Brain pericyte (primary cell): ENCODE measurements at places on chromosomes 11 and 22.
A peak's percentile ranks its signal among the peaks of the same experiment; 100 is the strongest.

DNA sequence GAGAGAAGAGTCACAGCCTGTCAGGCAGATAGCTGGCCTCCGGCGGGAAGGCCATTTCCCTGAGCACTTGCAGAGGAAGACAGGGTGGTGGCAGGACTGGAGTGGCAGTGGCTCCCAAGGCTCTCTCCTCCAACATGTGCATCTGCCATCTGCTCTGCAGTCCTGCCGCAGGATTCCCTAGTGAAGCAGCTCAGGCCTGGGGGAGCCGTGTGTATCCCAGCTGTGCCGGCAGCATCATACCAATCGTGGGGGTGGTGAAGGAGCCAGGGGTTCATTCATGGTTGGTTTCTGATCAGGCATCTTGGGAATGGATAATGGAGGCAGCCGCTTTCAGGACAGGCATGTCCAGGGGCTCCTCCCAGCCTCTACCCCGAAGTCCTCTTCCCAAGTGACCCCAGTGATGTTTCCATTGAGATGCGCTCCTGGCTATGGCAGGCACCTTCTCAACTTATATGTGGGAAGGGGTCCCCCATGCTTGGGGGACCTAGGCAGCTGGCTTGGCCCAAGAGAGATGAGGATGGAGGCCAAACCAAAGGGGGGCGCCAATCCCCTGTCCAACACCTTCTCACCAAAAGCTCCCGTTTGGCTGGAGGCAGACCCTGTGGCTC, 6.1 kb downstream of the TAGLN start:
- no peak for DNase-seq

- DNase-seq = no peak
Observed at GRCh38 chr11:27184458-27185312, 144.1 kb downstream of the BBOX1 start.

DNA sequence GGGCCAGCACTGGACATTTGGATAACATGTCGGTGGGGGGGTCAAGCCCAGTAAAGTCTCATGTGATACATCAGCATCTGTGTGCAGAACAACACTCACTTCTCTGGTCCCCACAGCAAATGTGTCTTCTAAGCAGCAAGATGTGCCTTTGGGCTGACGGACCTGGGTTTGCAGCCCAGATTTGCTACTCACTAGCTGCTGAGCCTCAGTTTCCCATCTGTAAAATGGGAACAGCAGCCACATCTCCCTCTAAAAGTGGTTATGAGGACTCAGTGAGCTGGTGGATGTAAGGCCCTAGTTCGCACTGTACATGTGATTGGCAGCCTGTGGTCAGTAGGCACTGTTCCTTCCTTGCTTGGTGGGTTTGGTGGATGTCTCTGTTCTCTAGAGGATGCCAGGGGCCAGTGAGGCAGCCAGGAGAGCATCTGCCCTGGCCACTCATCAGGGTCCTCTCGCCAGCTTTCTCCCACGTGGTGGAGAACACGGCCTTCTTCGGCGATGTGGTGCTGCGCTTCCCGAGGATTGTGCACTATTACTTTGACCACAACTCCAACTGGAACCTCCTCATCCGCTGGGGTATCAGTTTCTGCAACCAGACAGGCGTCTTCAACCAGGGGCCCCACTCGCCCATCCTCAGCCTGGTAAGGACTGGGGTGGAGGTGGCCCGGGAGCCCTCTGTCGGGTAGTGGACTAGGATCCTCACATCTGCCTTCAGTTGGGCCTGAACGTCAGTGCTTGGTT, 12.5 kb downstream of the CCDC134 start:
- DNase-seq = no peak

DNA sequence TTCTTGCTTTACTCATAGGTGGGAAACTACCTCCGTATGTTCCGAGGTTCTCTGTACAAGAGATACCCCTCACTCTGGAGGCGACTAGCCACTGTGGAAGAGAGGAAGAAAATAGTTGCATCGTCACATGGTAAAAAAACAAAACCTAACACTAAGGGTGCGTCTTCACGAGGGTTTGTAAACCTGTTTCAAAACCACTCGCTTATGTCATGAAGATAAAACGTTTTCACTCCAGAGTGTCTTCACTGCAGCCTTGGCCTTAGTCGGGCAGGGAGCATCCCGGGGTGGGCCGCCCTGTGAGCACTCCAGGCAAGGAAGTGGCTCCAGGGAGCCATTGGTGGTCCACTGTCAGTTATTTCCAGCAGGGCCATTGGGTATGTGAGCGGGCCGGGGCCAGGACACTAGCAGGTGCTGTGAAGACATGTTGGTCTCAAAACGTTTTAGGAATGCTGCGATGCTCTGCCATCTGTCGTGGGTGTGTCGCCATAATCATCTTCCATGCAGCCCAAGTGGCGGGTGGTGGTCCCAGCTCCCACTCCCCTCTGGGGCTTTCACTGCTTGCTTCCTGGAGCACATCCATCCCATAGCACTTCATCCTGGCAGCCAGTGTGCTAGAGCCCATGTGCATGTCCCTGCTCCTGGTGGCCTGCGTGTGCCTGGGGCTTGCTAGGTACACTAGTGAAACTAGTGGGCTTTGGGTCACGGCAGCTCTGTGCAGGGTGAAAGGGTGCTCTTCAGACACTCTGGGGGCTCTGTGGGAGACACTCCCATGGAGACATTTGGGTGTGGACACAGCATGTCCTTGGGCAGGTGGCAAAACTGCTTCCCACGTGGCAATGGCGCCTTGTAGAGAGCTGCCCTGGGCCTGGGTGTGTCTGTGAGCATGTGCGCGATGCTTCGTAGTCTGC, 5.2 kb downstream of the SMARCB1 start:
- no peak for DNase-seq

DNA sequence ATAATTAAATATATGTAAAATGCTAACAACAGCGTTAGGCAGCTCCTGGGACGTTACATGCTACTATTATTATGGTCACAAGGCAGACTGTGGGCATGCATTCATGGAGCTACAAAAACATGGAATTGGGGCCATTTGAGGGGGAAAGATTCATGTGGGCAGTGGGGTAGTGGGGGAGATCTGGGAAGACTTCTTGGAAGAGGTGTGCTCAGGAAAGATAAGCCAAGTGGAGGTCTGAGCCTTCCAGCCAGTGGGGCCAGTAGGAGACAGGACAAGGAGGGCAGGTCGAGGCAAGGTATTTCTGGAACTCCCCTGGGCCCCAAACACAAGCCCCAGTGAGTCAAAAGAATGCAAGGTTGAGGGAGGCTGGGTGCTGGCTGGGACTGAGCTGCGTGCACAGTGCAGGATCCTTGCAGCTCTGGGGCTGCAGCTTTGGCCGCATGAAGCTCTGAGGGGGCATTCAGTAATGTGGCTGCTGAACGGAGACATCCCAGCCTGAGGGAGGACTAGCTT, 35.4 kb downstream of the CYTH4 start:
- no peak for DNase-seq

DNA sequence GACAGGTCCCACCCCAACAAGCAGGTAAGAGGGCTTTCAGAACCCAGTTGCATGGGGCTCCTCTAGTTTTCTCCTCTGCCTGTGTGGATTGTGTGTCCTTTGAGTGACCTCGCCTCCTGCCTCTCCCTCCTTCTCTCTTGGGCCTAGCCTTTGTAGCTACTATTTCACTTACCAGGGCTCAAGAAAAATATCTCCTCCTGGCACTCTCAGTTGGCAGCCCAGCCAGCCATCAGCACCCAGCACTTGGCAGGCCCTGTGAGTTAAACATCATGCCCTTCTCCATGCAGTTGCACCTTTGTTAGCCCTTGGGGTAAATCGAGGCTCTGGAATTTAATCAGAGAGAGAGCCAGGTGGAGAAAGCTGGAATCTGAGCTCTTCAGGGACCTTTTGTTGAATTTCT, 35.4 kb upstream of the SORL1-AS1 start:
- DNase-seq = no peak

- DNase-seq = no peak
Observed at GRCh38 chr11:107962181-107962580, 33.9 kb downstream of the RAB39A start.

GRCh38 chr11:94129512-94130297, 1.1 kb downstream of the PANX1 start:
- DNase-seq = no peak

- DNase-seq = no peak
Observed at GRCh38 chr11:66115638-66116301, 45.7 kb downstream of the PACS1 start.

DNA sequence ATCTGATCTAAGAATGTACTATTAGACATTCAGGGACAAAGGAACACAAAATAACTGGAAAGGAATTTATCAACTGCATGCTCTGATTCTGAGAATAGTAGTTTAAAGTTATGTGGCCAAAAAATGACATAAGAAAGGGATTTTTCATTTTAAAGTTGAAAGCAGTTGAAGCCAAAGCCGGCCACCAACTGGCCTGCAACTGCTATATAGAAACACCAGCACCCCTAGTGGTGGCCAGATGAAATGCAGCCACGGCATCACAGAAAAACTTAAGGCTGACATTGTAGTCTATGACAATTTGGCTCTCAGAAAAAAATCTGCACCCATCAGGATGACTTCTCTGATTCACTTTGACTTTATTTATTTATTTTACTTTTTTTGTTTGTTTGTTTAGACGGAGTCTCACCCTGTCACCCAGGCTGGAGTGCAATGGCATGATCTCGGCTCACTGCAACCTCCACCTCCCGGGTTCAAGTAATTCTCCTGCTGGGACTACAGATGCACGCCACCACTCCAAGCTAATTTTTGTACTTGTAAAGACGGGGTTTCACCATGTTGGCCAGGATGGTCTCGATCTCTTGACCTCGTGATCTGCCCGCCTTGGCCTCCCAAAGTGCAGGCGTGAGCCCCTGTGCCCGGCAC, 59.2 kb downstream of the SLC35F2 start:
- peak; percentile 15 for DNase-seq

GRCh38 chr11:2377511-2378443, 667 bp downstream of the CD81 start:
- DNase-seq = no peak

- DNase-seq = no peak
Observed at GRCh38 chr11:83364500-83365045, 78.4 kb upstream of the CCDC90B start.

DNA sequence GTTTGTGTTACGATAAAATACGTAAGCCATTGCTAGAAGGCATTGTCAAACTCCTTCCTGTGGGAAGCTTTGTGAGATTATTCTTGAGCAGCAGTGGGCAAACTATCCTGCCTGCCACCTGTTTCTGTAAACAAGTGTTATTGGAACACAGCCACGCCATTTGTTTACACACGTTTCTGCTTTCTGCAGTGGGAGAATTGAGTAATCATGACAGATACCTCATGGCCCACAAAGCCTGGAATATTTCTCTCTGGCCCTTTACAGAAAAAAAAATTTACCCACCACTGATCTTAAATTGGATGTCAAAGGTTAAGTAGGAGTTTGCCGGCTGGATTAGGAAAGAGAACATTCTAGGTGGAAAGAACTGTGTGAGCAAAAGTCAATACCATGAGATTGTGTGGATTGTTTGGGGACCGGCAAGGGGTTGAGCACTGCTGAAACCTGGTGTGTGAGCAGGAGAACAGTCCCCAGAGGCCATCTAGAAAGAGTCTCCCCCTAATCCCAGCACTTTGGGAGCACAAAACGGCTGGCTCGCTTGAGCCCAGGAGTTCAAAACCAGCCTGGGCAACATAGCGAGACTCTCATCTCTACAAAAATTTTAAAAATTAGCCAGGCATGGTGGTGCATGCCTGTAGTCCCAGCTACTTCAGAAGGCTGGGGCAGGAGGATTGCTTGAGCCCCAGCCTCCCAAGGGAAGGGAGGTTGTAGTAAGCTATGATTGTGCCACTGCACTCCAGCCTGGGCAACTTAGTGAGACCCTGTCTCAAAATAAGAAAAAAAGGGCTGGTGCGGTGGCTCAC, 6.0 kb upstream of the PLA2G6 start:
- no peak for DNase-seq

DNA sequence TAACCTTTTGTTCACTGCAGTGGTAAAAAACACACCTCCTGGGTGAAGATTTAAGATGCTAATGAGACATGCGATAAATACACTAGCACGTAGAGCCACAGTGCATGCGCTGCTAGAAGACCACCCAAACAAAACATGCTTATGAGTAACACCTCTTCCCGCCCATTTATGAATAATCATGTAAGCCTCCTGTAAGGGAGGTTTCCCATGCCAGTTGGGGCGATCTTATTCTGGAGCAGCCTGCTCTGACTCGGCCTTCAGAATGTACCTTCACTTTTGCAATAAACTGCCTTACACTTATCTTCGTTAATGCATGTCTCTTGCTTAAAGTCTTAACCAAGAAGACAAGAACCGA, 18.1 kb upstream of the SCARF2 start:
- DNase-seq = no peak

DNA sequence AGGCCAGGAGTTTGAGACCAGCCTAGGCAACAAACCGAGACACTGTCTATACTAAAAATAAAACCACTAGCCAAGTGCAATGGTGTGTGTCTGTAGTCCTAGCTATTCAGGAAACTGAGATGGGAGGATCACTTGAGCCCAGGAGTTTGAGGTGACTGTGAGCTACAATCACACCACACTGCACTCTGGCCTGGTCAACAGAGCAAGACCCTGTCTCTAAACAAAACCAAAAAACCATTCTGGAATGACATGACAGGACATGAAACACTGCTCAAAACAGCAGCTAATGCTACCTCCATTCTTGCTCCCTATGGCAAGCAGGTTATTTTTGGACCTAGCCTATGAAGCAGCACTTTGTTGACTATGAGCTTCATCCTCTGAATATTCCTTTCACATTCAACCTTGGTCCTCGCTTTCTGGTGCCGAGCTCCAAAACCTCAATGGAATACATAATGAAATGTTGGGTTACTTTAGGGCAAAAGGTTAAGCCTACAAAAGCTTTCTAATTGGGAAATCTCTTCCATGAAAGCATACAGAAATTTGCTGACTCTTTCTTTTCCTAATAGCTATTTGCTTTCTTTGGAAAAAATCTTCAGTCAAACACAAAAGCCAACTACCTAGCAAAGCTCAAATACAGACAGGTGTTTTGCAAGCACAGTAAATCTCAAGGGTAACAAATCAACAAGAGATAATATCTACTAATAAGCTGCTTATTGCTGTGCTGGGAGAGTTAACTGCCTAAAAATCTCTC, 21.1 kb downstream of the SIK3 start:
- DNase-seq = no peak

GRCh38 chr11:66002648-66003225, 434 bp downstream of the BANF1 start:
- no peak for DNase-seq

DNA sequence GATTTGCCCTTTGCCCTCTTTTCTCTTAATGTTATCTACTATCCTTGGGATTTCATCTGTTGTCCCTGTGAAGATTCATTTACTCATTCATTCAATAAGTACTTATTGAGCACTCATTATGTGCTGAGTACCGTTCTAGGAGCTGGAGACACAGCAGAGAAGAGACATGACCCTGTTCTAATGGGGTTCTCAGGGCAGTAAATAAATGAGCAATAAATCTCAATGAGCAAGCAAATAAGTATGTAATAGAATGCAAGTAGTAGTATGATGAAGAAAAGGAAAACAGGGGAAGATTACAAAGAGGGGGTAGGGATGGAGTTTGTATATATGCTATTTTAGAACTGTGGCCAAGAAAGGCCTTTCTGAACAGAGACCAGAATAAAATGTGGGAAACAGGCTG, 34.2 kb upstream of the NRIP3 start:
- DNase-seq = no peak
